ENCODE measurements at places on chromosomes 1 and 21.

- DNase-seq = no peak
Observed at GRCh38 chr1:165564561-165564960, 20.8 kb downstream of the LRRC52 start.

DNA sequence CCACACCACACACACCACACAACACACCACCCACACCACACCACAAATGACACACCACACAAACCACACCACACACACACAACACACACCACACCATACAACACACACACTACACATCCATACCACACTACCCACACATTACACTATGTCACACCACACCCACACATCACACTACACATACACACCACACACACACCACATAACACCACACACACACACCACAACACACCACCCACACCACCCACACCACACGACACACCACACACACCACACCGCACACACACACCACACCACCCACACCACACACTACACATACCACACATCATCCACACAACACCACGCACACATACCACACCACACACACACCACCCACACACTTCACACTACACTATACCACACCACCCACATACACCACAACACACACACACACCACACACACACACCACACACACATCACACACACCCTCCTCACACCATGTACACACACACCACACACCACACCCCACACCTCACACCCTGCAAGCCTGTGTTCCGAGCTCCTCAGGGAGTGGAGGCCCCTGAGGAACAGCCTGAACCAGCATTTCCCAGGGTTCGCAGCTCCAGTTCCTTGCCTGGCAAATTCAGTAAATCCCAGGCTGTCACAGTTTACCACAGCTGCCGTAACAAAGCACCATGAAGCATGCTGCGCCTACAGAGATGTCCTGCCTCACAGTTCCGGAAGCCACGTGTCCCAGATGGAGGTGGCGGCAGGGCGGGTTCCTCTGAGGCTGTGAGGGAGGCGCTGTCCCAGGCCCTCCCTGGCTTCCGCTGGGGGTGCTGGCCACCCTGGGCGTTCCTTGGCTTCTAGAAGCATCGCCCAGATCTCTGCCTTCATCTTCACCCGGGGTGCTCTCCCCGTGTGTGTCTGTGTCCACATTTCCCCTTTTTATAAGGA, 69.8 kb upstream of the ATP5PO start:
- DNase-seq = no peak

GRCh38 chr1:178258536-178258935, 164.6 kb downstream of the RASAL2 start:
- no peak for DNase-seq

DNA sequence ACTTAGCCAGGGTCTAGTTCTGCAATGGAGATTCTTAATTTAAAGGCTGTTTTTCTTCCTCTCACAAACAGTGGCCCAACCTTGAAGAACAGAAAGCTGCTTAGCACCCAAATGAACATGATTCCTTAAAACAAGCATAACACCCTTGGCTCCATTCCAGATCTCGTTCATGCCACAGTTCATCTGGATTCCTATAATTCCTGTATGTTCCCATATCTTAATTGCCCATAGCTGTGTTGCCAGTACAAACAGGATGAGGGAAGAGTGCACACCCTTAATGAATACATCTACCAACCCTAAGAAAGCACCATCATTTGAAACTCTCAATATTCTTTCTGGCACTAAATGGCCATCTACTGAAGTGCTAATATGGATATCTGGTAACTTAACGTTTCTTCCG, 45.5 kb downstream of the TGFB2 start:
- DNase-seq = no peak

GRCh38 chr1:2192031-2192995, 2.3 kb downstream of the FAAP20 start:
- no peak for DNase-seq

DNA sequence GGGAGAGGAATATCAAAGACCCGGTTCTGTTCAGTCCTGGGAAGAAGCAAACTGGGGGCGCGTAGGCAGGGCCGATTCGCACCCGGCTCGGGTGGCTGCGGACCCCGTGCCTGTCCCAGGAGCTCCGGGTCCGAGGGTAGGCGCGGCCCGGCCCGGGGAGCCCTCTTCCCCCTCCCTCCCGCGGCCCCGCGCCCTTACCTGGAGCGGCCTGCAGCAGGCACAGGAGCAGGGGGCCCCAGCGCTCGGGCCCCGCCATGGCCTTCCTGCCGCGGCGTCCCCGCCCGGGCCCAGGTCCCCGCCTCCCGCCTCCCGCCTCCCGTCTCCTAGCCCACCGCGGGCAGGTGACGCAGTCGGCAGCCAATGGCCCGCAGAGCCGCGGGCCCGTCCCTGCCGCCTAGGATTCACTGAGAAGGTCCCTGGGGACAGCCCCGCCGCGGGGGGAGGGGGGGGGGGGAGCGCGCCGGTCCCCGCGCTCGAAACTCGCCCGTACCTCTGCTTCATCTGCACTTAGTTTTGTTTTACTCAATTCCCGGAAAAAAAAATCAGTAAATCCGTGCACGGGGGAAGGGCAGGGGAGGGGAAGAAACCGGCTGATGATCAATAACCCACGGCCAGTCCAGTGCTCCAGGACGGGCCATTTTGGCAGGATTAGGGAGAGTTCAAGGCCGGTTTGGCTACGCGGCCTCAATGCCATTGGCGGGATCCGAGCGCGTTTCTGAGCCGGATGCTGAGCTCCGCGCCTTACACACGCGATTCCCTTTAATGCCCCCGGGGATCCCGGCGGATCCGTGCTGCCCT, at the start of gene IFNLR1:
TSS of gene IFNLR1 (minus strand) at position 297 of the 798 bp plus-strand sequence. CDS start at position 256, 41 bp downstream.
- no peak for DNase-seq

All from SK-N-DZ (cell line).